ENCODE measurements at places on chromosomes 12 and 14.

- peak; percentile 91 for DNase-seq
Measured at GRCh38 chr12:49967042-49967776, 5.5 kb downstream of the AQP5 start.

DNA sequence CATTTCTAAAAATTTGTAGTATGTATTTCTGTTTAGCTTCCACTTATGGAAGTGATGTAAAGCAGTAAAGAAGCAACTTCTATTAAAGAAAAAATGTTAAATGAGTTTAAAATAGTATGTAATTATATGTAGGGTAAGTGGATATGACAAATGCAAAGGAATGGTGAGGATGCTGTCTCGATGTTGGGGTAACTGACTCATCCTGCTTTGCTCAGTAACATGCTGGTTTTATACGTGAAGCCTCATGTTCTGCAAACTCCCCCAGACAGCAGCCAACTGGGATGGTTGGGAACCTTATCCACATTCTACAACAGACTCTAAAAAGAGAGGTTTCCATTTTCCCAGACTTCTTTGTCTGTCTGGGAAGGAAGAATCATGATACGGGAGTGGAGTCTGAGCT, 1006.4 kb upstream of the TMEM132C start:
- no peak for DNase-seq

DNA sequence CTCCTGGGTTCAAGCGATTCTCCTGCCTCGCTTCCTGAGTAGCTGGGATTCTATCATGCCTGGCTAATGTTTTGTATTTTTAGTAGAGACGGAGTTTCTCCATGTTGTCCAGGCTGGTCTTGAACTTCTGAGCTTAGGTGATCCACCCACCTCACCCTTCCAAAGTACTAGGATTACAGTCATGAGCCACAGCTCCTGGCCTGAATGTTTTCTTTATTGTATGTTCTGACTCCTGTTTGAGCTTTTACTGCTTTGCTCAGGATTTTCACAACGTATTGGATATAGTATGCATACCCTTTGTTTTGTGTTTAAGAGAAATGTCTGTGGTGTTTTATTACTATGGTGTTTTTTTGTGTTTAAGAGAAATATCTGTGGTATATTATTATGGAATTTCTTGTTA, 37.2 kb downstream of the ATF7IP start:
- no peak for DNase-seq

GRCh38 chr14:32627545-32628298, 298.6 kb downstream of the AKAP6 start:
- peak; percentile 53 for DNase-seq

DNA sequence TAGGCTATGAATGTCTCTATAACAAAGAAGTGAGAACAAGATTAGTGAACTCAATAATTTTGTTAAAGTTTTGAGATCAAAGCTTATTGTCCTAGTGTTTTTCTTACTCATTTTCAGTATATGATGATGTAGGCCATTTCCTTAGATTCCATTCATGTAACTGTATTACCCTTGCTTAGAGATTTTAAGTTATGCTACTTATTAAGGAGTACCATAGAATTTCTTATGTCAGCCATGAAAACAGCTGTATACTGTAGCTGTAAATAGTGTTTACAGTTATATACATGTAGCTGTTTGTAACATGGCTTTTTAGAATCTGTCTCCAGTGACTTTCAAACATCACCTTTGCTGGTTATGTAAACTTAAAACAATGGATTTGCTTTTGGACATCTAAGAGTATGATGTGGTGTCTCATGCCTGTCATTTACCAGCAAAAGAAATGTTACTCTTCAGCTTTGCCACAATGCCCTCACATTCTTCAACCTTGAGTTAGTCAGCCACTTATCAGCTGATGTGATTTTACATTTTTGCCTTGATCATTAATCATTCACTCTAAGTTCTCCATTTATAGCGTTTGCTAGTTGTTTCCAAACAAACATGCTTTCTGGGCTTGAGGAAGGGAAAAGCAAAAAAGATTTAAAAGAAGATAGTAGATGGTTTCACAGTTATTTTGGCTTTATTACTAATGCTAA, 55.5 kb downstream of the SLC16A7 start:
- no peak for DNase-seq

DNA sequence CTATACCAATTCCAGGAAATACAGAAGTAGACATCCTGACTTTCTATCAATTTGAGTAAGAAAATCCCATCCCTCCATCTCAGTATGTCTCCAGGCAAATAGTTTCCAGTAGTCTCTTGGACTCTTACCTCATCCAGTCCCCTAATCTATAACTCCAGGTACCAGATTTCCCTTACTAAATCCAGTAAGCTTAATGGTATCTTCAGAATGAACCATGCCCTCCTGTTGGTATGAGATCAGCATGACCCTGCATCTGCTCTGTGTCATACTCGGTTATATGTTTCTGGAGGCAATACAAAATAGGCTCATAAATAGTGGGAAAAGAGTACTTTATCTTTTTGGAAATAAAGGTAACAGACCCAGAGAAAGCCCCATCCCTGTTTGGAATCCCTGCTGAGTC, 18.4 kb downstream of the PIGH start:
- no peak for DNase-seq

DNA sequence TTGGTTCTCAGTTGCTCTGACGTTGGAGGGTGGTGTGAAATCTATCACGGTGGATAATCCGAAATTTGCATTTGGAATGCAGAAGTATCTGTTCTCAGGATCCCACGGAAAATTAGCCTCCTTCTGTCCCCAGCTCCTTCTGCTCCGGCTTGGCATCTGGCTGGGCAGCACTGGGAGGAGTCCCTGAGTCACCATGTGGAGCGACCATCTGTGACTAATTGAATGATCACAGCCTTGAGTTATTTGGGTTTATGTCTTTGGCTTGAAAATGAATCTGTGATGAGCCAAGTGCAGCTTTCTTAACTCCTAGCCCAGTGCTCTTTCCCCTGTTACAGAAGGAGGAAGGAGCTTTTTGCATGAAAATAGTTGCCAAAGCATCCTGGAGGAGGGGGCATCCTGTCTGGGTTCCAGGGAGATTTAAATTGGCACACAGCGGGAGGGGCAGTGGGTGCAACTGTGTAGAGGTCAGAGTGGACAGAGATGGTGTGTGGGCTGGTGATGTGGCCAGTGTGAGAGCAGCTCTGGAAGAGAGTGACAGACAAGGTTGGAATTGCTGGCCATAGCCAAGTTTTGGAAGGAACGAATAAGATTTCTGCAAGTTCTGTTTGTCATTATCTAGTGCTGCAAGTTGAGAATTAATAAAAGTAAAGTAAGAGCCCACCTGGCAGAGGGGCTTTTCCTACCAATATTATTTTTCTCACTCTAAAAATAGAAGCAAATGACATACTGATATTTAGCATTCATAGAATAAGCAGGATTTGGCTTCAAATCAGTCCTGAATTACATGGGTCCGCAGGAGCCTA, 74.4 kb downstream of the SLC24A4 start:
- DNase-seq, result no peak

- DNase-seq, result no peak
Measured at GRCh38 chr14:69900603-69901002, 21.4 kb downstream of the SMOC1 start.

DNA sequence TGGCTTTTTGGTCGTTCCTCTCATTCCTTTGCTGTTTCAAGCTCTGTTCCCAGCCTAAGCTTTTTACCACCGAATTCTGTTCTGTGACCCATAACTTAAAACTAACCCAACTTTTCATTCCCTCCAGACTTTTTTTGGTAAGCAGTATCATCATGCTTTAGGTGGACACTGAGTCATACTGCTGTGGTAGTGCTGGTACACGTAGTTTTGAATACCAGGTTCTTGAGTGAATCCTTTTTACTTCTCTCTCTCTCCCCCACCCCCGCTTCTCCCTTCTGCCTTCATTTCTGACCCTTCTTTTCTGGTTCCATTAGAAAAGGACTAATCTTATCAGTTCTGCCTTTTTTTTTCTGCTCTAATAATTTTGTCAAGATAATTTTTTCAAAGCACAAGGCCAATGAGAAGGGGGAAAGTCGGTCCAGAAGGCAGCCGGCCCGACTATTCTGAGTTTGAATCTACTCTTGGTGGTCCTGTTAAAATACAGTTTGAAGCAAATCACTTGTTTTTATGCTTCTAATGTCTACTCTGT, 2.3 kb upstream of the MDM2 start:
- no peak for DNase-seq

DNA sequence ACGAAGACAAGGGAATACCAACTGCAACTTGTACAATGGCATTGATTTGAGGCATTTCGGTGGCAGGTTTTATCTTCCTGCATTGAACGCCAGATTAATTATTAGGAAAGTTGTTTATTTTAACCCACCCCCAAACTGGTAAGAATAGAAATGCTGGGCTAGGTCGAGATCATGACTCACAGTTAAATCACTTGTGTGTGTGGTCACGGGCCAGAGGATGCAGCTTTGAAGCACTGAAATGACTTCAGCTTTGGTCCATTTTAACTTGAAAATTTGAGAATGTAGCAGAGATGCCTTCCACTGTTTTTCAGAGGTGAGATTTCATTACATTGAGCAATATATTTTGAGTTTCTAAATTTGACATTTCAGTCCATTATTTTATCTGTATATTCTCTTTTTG, 23.6 kb upstream of the KCNH3 start:
- DNase-seq, result no peak

GRCh38 chr14:39680777-39681176, 248.5 kb upstream of the FBXO33 start:
- no peak for DNase-seq

DNA sequence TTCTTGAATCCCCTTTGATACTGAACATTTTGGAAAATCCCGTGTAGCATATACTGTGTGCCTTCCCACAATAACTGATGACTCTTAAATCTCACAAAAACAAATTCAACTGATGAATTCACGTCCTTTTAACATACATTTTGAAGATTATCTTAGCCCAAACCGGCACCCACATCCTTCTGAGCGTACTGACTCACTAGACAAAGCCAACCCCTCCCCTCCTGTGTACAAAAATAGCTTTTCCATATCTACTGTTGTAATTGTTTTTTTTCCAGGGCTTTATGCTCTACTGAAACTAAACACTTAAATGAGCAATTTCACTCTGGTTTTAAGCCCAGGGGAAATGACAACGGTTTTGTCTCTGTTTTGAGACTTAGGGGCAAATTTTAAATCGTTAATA, 109.4 kb upstream of the ATF7IP start:
- DNase-seq, result peak; percentile 44

- DNase-seq, result peak; percentile 94
Measured at GRCh38 chr12:7989827-7990491, 42.6 kb upstream of the FOXJ2 start.
